Natural killer cell treated with Interleukin-12 subunit alpha and Interleukin-12 subunit beta and Interleukin-15 and Interleukin-18, amount 100 ng/mL, for 72 hours (primary cell): ENCODE measurements at places on chromosomes 11 and 22. TPM values are rescaled to one million over a fixed set of nuclear protein-coding genes. Genes with fewer than 3 reads are reported as not detected.
A peak's percentile ranks its signal among the peaks of the same experiment; 100 is the strongest.

DNA sequence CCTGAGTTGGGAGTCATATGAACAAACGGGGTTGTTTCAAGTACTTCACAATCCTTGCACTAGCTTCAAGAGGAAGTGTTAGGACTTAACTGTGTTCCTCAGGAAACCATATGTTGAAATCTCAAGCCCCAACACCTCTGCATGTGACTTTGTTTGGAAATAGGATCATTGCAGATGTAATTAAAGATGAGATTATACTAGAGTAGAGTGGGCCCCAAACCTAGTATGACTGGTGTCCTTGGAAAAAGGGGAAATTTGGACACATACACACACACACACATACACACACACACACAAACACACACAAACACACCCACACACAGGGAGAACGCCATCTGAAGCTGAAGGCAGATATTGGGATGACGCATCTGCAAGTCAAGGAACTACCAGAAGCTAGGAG is 6.4 kb upstream of the CEP295 start:
- H3K4me1 ChIP-seq: peaks cover 3% of the 10 kb centered on the region
- no peak overlapping the region for H3K27ac ChIP-seq
- no peaks in the 10 kb centered on the region for H3K36me3 ChIP-seq
- H3K27me3 ChIP-seq: peaks cover 22% of the 10 kb centered on the region
- no peak overlapping the region for H3K4me3 ChIP-seq

DNA sequence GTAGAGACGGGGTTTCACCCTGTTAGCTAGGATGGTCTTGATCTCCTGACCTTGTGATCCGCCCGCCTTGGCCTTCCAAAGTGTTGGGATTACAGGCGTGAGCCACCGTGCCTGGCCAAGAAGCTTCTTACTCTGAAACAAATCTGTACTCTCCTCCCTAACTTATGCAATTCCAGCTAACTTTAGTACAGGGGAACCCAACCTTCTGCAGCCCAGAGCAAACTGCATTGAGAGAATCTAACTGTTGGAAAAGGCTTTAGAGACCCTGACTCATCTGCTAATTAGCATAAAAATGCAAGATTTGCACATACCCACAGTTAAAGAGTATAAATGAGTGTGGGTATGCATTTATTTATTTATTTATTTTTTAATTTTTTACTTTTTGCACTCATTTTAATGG is 64.8 kb downstream of the APOL5 start:
- no peak overlapping the region for H3K27ac ChIP-seq
- no peaks in the 10 kb centered on the region for H3K4me1 ChIP-seq
- H3K4me3 ChIP-seq: no peak overlapping the region
- DNase-seq: no peak
- H3K36me3 ChIP-seq: no peaks in the 10 kb centered on the region

- DNase-seq: no peak
- peaks cover 16% of the 10 kb centered on the region for H3K4me1 ChIP-seq
- no peaks in the 10 kb centered on the region for H3K27me3 ChIP-seq
- H3K36me3 ChIP-seq: peaks cover 11% of the 10 kb centered on the region
- peak overlapping the region; percentile 49 for H3K4me3 ChIP-seq
- H3K27ac ChIP-seq: peak overlapping the region; percentile 76
These were observed 33.7 kb downstream of the USP28 start for GRCh38 chr11:113841691-113842090.

DNA sequence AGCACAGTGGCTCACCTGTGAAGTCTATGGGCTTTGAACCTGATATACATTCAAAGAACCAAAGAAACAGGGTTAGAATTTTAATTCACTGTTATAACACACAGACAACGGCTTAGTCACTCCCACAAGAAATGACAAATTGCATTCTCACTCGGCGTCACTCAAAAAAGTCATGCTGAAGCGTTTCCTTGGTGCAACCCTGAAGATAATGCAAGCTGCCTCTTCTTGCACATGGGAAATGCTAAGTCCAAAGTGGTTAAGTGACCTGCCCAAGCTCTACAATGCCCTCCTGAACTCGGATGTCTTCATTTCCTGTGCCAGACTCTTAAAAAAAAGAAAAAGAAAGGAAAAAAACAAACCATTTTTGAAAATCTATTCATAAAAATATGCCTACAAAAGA is 10.0 kb downstream of the LGR4 start:
- H3K27ac ChIP-seq: no peak overlapping the region
- no peaks in the 10 kb centered on the region for H3K4me1 ChIP-seq
- H3K36me3 ChIP-seq: no peaks in the 10 kb centered on the region

GRCh38 chr11:119249671-119250010 is 43.5 kb downstream of the CBL start:
- DNase-seq: no peak
- H3K4me1 ChIP-seq: peaks cover 10% of the 10 kb centered on the region
- H3K36me3 ChIP-seq: no peaks in the 10 kb centered on the region
- no peak overlapping the region for H3K4me3 ChIP-seq

- no peak for DNase-seq
- no peak overlapping the region for H3K4me3 ChIP-seq
- H3K36me3 ChIP-seq: no peaks in the 10 kb centered on the region
These were observed 35.3 kb upstream of the FZD4 start for GRCh38 chr11:86990515-86990914.

- H3K4me3 ChIP-seq: peak within 1 kb of the TSS; percentile 91
- peak within 1 kb of the TSS; percentile 100 for H3K27ac ChIP-seq
- H3K36me3 ChIP-seq: peaks cover 8% of the 10 kb centered on the region
- no peak for DNase-seq
- no peaks in the 10 kb centered on the region for H3K27me3 ChIP-seq
These were observed at the start of gene ANKRD13D for GRCh38 chr11:67289226-67289650. Gene ANKRD13D (plus strand): TSS chr11:67289303. CDS start chr11:67289461, 158 bp downstream.

DNA sequence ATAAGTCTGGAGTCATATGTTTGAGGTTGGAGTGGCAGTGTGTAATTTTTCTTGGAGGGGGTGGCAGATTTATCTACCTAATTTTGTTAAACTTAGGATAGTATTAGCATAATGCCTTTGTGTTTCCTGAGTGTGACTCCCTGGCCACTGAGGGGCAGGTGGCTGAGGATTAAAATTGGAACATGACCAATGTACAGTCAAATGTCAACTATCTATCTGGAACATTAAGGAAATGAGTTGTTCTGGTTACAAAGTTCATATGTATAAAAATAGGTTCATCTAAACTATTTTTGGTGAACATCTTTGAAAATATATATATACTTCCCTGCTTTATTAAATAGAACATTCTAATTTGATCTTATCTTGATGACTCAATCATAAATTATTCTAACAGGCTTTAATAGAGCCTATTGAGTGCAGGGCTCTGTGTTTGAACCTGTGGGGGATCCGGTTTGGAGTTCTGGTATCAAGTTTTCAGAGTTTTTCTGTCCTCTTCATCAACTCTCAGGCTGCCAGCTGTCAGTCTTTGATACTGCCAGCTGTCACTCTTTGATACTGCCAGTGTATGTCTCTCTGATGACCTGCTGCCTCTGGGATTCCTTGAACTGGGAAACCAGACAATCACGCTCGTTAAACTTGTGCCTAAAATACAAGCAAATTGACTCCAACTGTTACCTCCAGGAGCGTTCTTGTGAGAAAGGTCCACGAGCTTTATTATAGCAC is 309.6 kb downstream of the METTL15 start:
- H3K4me1 ChIP-seq: no peaks in the 10 kb centered on the region
- H3K27ac ChIP-seq: no peak overlapping the region
- no peaks in the 10 kb centered on the region for H3K27me3 ChIP-seq
- H3K4me3 ChIP-seq: no peak overlapping the region
- H3K36me3 ChIP-seq: no peaks in the 10 kb centered on the region

PLEKHA7 gene
- total RNA-seq: 0.10 TPM

ARFIP2 gene
- 50.8 TPM for total RNA-seq

AP2A2 gene
- 51.6 TPM for total RNA-seq
